ENCODE measurements at places on chromosomes 12 and 14. TPM values are rescaled to one million over a fixed set of nuclear protein-coding genes. Genes with fewer than 3 reads are reported as not detected.

- H3K4me3 ChIP-seq, result no peak overlapping the region
- DNase-seq, result no peak
- peaks cover 4% of the 10 kb centered on the region for H3K36me3 ChIP-seq
- H3K4me1 ChIP-seq, result no peaks in the 10 kb centered on the region
- H3K27ac ChIP-seq, result no peak overlapping the region
- H3K27me3 ChIP-seq, result no peaks in the 10 kb centered on the region
Measured at GRCh38 chr14:72966038-72966437, 39.8 kb downstream of the DCAF4 start.

RNASE7 gene
- not detected for total RNA-seq

GRCh38 chr12:55708695-55709233 is 1.1 kb upstream of the ITGA7 start:
- H3K4me3 ChIP-seq, result peak overlapping the region; percentile 74
- H3K36me3 ChIP-seq, result no peaks in the 10 kb centered on the region
- H3K4me1 ChIP-seq, result peaks cover 6% of the 10 kb centered on the region
- H3K27me3 ChIP-seq, result peaks cover 5% of the 10 kb centered on the region
- no peak overlapping the region for H3K27ac ChIP-seq

- DNase-seq, result no peak
- no peaks in the 10 kb centered on the region for H3K36me3 ChIP-seq
- no peak overlapping the region for H3K27ac ChIP-seq
- no peak overlapping the region for H3K4me3 ChIP-seq
- H3K4me1 ChIP-seq, result no peaks in the 10 kb centered on the region
Measured at GRCh38 chr12:40055776-40056175, 50.1 kb downstream of the SLC2A13 start.

PTCSC3 gene
- total RNA-seq, result not detected

- no peaks in the 10 kb centered on the region for H3K4me1 ChIP-seq
- H3K36me3 ChIP-seq, result no peaks in the 10 kb centered on the region
- no peak for DNase-seq
Measured at GRCh38 chr14:76762411-76763095, 1.3 kb downstream of the VASH1 start.

DNA sequence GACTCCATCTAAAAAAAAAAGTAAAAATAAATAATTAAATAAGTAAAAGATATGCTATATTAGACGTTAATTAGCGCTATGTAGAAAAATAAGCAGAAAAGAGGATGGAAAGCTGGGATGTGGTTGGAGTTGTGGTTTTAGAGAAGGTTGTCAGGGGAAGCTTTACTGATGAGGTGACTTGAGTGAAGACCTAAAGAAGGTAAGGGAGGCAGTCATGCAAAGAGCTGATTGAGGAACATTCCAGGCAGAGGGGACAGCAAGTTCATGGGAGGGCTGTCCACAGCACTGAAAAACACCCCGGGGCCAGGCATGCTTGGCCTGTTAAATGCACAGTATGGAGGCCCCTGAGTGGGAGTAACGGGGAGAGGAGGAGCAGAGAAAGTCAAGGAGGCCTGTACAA is 15.7 kb downstream of the SMAGP start:
- DNase-seq, result no peak
- no peaks in the 10 kb centered on the region for H3K36me3 ChIP-seq
- H3K4me1 ChIP-seq, result no peaks in the 10 kb centered on the region
- no peak overlapping the region for H3K4me3 ChIP-seq

DNA sequence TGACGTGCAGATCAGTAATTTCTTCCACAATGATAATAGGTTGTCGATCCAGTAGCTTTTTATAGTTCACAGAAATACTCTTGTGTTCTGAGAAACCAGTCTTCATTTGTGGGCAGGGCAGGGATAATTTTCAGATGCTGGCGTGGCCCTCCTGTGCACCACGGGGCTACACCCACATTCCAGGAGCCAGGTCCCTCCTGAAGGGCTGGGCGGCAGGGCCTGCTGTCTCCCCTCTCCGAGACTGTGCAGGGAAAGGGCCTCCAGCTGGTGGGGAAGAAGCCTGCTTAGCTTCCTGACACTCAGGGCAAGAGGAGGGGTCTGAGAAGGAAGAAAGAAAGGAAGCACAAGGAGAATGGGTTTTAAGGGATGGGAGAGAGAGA is 94.9 kb downstream of the ADGRD1 start:
- no peak overlapping the region for H3K4me3 ChIP-seq
- DNase-seq, result no peak
- H3K27me3 ChIP-seq, result no peaks in the 10 kb centered on the region
- no peaks in the 10 kb centered on the region for H3K4me1 ChIP-seq

- peak overlapping the region; percentile 53 for H3K4me3 ChIP-seq
- no peaks in the 10 kb centered on the region for H3K27me3 ChIP-seq
- no peaks in the 10 kb centered on the region for H3K36me3 ChIP-seq
Measured at GRCh38 chr14:22489957-22490950, 98.8 kb downstream of the DAD1 start.

KCNC2 gene
- not detected for total RNA-seq

DNA sequence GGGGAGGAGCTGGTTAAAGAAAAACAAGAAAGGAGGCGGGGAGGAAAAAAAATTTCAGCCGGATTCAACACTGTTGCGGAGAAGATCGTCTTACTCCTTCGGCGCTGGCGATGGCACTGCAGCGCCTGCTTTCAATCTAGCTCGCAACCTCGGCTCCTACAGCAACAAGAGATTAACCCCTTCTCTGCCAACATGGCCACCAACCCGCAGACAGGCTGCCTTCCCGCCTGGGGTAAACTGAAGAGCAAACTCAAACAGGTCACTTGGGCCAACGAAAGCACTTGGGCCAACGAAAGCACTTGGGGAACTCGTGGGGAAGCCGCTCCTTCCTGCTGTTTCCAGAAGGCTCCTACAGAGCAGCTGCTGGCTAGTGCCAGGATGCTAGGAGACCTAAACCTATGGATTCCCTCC is 73.7 kb downstream of the CIT start:
- H3K36me3 ChIP-seq, result peaks cover 17% of the 10 kb centered on the region
- no peak for DNase-seq
- H3K4me1 ChIP-seq, result no peaks in the 10 kb centered on the region

GRCh38 chr12:121397521-121397920 is 2.4 kb upstream of the RNF34 start:
- H3K4me3 ChIP-seq, result no peak overlapping the region
- no peaks in the 10 kb centered on the region for H3K27me3 ChIP-seq
- no peaks in the 10 kb centered on the region for H3K36me3 ChIP-seq
- no peaks in the 10 kb centered on the region for H3K4me1 ChIP-seq
- DNase-seq, result no peak

GRCh38 chr12:125734137-125734536 is 668.9 kb downstream of the AACS start:
- H3K27me3 ChIP-seq, result no peaks in the 10 kb centered on the region
- no peak overlapping the region for H3K4me3 ChIP-seq
- no peaks in the 10 kb centered on the region for H3K36me3 ChIP-seq
- H3K27ac ChIP-seq, result no peak overlapping the region

DNA sequence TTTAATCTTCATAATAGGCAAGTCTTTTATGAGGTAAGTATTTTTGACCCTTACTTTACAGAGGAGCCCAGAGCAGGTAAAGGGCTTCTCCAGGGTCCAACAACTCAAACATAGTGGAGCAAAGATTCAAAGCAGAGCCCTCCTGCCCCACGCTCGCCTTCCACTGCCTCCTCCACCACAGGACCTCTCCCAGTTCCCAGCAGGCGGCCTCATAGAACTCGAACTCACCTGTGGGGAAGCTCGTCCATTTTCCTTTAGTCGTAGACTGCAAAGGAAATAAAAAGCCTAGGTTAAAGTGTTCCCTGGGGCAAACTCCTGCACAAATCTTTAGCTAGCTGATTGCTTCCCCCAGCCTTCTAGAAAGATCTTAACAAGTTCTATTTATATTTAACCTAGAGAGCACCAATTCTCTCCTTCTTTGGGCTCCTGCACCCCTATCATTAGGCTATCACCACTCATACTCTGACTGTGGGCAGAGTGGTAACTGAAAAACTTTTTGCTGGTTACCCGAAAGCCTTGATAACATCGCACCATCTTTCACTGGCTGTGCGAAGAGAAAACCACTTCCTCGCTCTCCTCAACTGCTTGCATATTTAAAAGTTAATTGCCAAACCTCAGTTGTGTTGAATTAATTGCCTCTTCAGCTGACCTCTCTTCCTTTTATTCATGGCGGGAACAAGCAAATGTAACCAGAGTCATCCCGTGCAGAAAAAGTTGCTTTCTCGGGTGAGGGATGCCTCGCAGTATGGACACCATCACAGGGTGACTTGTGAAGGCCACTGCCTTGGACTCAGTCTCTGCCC is 299.6 kb downstream of the DPF3 start:
- H3K27me3 ChIP-seq, result no peaks in the 10 kb centered on the region
- H3K27ac ChIP-seq, result no peak overlapping the region
- peaks cover 28% of the 10 kb centered on the region for H3K4me1 ChIP-seq
- DNase-seq, result peak; percentile 74

DNA sequence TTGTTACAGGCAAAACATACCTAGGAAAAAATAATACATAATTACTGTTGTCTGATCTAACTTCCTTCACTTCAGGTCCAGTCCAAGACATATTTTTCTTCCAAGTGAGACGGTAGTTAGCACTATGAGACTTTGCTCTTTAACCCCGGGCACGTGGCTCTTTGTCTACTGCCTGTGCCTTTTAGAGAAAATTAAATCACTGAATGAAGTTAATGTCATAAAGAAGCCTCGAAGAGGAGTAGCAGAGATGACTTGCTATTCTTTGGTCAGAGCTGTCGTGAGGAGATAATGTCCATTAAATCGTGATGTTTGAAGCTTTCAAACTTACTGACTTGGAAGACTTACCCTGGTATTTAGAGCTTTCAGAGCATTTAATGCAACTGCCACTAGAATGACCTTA is 8.7 kb downstream of the TESPA1 start:
- H3K4me1 ChIP-seq, result no peaks in the 10 kb centered on the region
- no peak for DNase-seq
- no peaks in the 10 kb centered on the region for H3K36me3 ChIP-seq
- H3K4me3 ChIP-seq, result no peak overlapping the region
- H3K27me3 ChIP-seq, result no peaks in the 10 kb centered on the region

DNA sequence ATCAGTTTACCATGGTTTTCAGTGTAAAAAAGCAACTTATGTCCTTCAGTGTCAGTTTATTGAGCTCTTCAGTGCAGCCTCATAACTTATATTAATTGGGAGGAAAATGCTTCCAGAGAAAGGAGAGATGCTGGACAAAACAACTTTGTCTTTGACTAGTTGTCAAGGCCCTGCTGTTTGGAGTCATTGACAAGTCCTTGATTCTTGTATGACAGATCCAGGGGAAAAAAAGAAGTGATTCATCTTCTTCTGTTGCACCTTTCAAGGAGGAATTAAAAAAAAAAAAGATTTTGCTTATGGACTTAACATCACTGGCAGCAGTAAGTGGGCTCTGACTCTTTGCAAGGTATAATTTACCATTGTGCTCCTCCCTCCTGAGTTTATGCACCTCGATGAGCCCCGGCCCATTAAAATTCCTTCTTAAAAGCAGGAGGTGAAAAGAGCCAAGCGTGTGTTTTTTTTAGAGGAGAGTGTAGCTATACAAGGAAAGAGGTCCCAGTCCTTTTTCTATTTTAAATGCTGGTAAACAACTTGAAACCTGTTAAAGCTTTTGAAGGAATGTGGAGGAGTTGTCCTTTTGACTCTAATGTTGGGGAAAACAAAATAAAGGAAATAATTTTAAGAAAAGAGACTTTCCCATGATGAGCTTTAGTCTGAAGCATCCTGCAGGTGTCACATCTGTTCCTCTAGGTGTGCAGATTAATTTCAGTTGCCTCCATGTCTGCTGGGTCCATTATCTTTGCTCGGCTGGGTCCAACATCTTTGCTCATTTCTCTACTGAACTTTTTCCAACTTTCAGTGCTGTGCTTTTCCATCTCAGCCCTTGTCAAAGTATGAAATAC is 431.6 kb downstream of the RAD51B start:
- no peaks in the 10 kb centered on the region for H3K27me3 ChIP-seq
- no peak for DNase-seq
- no peak overlapping the region for H3K4me3 ChIP-seq
- peaks cover 41% of the 10 kb centered on the region for H3K4me1 ChIP-seq

FOXG1 gene
- 0.44 TPM for total RNA-seq

DNA sequence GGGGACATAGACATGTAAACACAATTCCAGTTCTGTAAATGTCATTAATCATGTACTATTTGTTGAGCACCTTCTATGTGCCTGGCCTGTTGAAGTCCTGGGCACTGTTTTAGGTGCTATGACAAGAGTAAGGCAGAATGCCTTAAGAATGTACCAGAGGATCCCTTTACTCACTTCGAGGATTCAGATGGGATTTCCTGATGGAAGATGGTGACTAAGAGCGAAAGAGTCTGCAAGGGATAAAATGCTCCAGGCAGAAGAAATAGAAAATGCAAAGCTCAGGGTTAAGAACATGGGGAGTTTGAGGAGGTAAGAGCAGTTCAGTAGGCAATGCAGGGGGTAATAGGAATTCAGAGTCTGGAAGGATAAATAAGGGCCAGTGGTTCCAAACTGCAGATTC is 671.3 kb upstream of the TBX3 start:
- no peaks in the 10 kb centered on the region for H3K36me3 ChIP-seq
- H3K4me3 ChIP-seq, result no peak overlapping the region

DNA sequence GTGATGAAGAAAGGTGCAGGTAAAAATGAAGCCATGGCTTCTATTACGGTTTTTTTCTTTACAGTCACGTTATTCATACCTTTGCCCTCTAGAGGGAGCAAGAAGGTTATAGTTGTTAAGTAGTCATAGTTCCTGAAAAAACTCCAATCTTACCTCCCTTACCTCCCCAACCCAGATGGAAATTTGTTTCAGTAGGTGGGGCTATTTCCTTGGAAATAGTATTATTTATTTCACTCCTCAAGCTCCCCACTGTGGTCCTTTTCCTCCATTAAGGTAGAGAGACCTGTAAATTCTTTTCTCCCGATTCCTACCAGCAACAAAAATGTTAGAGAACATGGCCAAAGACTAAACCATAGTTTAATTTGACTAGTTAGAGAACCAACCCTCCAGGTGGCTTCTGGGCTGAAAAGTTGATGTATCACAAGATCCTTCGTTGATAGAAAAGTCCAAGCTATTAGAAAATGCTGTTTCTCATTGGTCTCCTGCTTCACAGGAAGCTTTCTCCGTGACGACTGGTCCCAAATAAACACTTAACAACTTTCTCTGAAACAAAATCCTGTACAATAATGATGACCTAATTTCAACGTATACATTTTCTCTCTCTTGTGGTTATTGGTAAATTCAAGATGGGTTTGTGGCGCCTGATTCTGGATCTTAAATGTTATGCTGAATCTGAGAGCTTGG is 43.5 kb downstream of the TMX1 start:
- no peak for DNase-seq
- H3K36me3 ChIP-seq, result no peaks in the 10 kb centered on the region
- H3K27me3 ChIP-seq, result no peaks in the 10 kb centered on the region
- H3K4me1 ChIP-seq, result peaks cover 8% of the 10 kb centered on the region
- H3K27ac ChIP-seq, result no peak overlapping the region

Data from GM12878 (cell line).